Omental fat pad (tissue), 4 donors: ENCODE measurements at places on chromosomes 3 and 15.

GRCh38 chr15:25406846-25407245 lies 32.0 kb downstream of the UBE3A start:
- DNase-seq = no peak

DNA sequence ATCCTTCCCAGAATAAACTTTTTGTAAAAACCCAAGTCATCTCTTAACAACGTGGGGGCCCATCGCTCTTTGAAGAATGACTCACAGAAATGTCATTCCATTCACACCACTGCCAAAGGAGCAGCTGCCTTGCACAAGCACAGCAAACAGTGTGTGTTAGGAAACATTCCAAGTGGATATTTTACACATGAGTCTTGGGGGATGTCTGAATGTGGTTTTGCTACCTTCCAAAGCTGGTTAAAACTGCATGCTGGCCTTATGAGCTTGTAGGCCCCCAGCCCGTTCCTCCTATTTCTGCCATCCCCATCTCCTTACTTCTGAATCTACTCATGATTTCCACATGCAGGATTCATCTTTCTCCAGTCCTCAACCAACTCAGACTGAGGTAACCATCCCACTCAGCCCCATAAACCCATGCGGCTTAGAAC lies 130.8 kb downstream of the CPNE4 start:
- no peak for DNase-seq

- no peak for DNase-seq
Measured at GRCh38 chr3:179266701-179267211, 15.8 kb upstream of the KCNMB3 start.

DNA sequence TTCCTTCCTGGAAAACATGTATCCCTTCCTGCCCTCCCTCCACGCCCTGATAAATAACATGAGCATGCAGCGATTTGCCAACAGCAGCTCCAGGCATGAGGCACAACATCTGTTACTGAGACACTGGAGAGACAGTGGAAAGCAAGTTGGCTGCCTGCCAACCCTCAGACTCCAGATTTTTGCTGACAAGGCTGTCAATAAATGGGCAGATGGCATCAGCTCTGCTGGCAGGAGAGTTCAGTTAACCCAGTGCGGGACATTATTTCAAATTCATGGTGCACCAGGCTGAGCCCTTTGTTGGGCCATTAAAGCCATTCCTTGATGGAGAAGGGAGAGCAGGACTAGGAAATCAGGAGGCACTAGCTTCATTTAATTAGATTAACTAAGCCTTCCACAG lies 293.3 kb downstream of the MEX3B start:
- peak; percentile 34 for DNase-seq

- DNase-seq = no peak
Measured at GRCh38 chr3:11287404-11287803, 15.2 kb downstream of the ATG7 start.

DNA sequence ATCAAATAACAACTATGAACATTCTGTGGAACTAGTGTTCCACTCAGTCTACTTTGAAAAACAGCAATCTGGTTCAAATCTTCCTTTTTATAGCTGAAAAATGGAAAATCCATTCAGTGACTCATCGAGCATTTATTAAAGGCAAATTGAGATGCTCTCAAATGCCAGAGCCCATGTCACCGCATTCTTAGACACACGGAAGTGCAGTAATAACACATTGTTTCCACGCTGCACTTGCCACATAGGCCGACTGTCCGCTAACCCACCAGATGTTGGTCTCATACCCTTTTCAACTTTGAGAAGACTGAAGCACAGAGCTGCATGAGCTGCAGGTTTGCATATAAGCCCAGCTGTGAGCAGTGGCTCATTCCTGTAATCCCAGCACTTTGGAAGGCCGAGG lies 95.9 kb downstream of the TMEM266 start:
- no peak for DNase-seq

DNA sequence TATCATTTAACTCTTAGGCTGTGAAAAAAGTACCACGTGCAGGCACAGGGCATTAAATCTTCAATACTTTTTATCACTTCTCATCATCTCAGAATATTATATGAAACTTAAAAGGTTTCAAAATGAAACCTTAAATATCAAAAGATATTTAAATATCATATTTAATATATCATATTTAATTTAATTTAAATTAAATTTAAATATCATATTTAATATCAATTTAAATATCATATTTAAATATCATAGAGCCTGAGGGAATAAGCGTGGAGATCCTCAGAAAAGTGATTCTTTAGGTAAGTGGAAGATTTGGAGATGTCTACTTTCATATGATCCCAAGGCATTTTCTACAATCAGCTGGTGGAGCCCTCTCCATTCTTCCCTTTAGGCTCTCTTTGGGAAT lies 716.6 kb downstream of the OTOL1 start:
- no peak for DNase-seq

DNA sequence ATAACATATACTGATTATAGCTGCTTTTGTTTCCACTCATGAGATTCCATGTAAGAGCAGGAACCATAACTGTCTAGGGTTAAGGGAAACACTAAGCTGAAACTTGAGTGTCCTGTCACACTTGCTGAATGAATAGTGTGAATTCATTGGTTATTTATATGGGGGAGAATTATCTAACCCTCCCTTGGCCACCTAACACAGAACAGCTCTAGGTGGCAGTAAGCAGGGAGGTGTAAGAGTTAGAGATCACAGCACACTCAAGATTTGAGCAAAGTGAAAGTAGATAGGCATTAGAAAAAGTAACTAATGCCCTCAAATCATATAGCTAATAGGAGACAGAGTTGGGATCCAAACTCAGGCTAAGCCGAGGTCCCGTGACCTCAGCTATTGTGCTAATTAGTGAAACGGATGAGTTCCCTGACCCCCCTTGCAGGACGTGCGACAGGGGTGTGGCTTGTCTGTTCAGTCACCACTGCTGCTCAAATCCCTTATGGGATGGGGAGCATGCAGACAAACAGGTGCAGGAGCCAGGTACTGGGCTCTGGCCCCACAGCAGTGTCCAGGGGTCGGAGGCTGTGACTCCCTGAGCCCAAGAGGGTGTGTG lies 27.7 kb upstream of the ANO10 start:
- DNase-seq = no peak

GRCh38 chr3:123053107-123053506 lies 13.7 kb upstream of the PDIA5 start:
- no peak for DNase-seq

DNA sequence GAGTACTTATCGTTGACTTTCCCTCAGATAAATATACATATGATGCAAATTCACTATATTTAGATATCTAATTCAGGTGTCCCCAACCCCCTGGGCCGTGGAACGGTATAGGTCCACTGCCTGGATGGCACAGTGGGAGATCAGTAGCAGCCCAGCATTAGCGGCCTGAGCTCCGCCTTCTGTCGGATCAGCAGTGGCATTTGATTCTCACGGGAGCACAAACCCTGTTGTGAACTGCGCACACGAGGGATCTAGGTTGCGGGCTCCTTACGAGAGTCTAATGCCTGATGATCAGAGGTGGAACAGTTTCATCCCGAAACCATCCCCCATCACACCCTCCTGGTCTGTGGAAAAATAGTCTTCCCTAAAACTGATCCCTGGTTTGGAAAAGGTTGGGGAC lies 6.9 kb downstream of the KNL1 start:
- no peak for DNase-seq

DNA sequence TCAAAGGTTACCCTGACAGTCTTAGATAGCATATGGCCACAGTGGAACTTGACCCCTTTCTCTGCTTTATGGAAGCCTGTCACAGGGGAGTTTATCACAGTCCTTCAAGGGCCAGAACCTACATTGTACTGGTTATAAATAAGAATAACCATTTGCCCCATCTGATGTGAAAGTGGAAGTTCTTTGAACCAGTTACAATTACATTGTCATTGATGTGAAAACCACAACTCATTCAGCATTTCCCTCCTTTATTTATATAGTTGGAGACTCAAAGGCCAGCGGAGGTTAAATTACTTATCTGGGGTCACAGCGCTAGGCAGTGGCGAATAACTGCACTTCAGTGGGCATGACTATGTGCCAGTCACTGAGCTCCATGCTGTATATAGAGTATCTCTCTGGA lies 60.5 kb upstream of the TBC1D5 start:
- DNase-seq = no peak

- no peak for DNase-seq
Measured at GRCh38 chr3:11367143-11367693, 95.0 kb downstream of the ATG7 start.

- peak; percentile 60 for DNase-seq
Measured at GRCh38 chr3:126752303-126753190, 48.5 kb downstream of the CHCHD6 start.

DNA sequence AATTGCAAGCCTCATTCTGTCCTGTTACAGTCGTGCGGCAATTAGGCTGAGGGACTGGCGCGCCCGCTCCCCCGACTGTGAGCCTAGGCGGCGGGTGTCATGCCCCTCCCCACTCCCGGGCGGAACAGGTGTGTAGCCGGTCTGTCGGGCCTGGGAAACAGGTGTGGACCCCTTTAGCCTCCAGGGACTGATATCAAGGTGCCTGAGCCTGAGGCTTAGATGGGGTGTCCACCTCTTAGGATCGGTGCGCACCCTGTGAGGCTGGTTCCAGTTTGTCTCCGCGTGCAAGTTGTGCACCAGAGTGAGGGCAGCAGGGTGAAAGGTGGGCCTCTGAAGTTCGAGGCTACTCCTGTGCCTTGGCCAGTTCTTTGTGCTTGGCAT lies 686 bp downstream of the VPS8 start:
- no peak for DNase-seq

GRCh38 chr3:23746441-23746840 lies 59.3 kb upstream of the UBE2E1 start:
- DNase-seq = no peak

DNA sequence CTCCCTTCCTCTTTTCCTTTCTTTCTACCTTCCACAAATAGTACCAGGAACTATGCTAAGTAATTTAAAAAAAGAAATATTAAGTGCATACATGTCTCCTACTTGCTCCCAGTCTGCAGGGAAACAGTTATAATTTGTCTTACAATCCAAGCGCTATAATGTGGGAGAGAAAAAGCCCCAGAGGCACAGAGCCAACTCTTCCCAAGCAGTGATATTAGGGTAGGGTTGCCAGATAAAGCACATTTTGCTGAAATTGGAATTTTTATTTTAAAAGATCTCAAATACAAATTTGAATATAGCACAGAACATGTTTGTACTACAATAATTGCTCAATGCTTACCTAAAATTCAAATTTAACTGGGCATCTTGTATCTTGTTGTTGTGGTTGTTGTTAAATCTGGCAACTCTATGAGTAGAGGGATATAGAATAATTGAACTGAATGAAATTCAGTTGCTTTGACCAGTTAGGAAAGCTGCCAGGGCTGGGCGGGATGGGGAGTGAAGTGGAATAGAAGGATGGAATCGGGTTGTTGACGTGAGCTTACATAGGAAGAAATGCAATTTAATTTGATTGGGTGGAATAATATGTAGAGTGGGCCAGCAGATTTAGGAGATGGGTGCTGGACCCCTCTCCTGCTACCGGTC lies 52.6 kb upstream of the USP3 start:
- DNase-seq = no peak

GRCh38 chr3:103440539-103441203 lies 1005.9 kb downstream of the ZPLD1 start:
- no peak for DNase-seq

DNA sequence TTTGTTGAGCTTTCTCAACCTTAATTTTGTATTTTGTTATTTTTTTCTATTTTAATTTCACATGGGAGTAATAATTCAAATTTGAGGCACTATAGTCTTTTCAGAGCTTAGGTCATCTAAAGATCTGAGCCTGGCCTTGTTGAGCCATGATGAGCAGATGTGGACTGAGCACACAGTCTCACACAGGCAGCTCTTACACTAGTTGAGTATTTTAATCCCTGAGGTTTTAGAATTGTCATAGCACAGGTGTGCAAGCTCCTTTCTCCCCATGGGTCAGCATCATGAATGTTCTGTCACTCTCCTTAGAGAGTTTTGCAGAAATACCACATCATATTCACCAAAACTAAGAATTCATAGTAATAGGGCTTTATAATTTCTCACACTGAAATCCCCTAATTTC lies 4.9 kb downstream of the ZBTB38 start:
- DNase-seq = no peak

DNA sequence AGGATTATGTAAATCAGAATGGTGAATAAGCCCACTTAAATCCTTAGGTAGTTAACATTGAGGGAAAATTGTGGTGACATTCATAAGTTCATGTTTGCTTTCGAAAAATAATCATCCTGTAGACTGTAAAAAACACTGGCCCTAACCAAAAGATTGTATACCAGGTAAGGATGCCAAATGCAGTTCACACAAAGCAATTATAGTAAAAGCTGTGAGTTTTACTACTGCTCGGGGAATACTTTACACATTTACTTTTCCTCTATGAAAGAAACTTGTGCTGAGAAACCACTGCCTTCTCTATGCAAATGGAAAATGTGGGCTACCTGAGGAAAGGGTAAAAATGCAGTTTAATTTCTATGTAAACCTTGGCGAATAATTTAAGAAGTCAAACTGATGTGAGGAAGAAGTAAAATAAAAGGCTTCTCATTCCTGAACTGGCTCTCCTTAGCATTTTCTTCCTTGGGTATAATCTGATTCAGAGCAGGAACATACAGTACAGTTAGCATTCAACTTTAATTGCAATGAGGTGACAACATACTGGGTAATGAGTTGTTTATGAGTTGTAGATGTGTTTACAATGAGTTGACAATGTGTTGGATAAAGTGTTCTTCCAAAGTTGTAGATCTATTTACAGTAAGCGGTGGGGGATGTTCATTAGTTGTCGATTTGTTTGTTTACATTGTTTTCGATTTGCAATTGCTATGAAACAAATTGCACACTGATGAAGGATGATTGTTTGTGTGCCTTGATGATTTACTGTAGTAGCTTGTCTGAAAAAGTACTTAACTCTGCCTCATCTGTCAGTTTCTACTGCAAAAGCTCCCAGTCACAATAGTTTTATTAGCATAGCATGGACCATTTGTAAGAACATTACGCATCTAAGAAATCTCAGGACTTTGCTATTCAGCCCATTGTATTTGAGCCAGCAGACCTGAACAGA lies 453.0 kb upstream of the DPH6 start:
- DNase-seq = no peak

DNA sequence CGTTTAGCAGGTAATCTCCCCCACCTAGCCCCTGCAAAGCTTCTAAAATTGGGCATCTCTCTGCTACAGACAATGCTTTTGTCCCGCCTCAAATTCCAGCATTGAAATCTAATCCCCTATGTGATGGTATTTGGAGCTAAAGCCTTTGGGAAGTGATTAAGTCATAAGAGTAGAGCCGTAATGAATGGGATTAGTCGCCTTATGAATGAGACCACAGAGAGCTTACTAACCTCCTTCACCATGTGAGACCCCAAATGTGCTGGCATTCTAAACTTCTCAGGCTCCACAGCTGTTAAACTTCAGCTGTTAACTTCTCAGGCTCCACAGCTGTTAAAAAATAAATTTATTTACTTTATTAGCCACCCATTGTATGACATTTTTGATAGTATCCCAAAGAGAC lies 374.2 kb upstream of the BCHE start:
- no peak for DNase-seq
